Left forelimb (tissue), 1 donor: ENCODE measurements at places on chromosomes 3 and 15.

GRCh38 chr3:72481542-72481941 is 366.7 kb downstream of the SHQ1 start:
- DNase-seq: no peak

DNA sequence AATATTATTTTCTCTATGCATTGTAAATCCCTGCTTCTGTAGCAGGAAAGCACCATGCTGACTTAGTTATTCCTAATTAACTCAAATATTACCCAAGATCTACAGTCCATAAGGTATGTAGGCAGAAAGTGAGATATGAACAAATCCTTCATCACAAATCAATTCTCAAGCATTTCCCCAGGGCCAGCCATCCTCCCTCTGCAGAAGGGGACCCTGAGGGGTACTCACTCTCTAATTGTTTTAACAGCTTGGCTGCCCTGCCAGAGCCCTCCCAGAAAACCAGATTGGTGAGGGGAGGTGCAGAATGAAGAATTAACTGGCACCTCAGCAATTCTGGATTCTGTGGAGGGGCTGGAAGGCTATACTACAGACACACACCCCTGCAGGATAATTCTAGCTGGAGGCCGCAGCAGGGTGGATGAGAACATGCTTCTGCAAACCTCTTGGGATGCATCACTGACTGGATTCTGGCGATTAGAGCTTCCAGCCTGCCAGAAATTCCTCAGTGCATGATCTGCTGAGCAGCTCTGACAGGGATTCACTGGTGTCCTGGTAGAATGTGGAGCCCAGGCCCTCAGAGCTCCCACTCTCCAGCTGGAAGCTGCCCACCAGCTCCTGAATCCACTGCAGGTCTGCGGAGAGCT is 88.6 kb upstream of the HERC1 start:
- DNase-seq: no peak

- no peak for DNase-seq
Measured at GRCh38 chr3:46422617-46423016, 15.6 kb downstream of the CCRL2 start.

- peak; percentile 91 for DNase-seq
Measured at GRCh38 chr3:57164657-57165573, at the start of gene IL17RD. Gene IL17RD (minus strand): TSS chr3:57165353. CDS start chr3:57165286, 67 bp downstream.

GRCh38 chr3:65672871-65673815 is 365.6 kb downstream of the MAGI1 start:
- no peak for DNase-seq

DNA sequence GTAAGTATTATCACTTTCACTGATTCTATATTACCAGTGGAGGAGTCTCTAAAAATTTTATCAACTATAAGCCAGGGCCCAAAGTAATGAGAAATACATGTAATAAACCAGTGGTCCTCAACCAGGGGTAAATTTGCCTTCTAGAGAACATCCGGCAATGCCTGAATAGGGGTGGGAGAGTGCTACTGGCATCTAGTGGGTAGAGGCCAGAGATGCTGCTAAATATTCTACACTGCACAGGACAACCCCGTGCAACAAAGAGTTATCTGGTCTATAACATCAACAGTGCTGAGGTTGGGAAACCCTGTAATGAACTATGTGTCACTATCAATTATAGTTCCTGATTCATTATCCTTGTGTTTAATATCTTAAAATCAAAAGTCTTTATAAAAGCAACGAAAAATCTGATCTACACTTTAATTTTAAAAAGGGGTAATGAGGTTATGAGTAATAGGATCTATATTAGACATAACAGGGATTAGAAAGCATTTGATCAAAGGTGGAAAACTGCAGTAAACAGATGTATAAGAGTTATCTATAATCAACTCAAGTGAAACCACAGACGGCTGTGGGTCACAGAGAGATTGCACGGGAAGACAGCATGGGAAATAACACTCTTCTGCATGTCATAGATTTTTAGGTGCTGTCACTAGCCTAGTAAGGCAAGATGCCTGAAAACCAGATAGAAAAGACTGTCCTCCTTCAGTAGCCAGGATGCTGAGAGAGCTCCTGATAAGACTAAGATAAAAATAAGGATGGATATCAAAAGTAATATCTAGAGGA is 2.0 kb downstream of the LYSMD2 start:
- DNase-seq: no peak

DNA sequence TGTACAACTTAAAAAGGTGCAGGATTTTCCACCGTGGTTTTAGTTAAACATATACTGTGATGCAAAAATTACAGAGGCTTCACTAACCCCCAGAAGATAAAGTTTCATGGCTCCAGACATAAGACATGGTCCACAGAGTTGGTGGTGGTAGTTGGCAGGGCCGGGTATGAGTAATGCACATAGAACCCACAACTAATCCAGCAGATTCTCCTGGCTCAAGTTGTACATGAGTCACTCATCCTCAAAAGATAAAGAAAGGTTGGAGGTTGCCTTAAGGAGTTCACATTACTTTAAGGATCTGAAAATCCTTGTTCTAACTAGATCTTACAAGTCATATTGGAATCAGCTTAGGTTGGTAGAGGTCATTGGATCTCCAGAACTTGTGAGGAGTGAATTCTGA is 98.3 kb upstream of the ZBTB20 start:
- DNase-seq: no peak

DNA sequence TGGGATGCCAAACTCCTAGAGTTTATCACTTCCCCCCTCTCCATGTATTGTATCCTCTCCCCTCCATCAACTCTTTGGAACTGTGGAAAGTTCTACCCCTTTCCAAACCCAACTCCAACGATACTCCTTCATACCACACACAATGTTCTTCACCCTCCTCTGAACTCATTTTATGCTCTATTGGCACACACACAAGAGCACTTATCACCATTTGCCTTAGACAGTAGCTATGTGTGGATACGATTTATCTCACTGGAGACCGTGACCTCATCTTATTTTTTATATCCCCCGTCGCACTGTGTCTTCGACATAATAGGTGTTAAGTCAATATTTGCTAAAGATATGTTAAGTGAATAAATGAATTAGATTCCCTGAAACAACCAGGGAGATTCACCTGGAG is 316.5 kb upstream of the PROK2 start:
- no peak for DNase-seq

DNA sequence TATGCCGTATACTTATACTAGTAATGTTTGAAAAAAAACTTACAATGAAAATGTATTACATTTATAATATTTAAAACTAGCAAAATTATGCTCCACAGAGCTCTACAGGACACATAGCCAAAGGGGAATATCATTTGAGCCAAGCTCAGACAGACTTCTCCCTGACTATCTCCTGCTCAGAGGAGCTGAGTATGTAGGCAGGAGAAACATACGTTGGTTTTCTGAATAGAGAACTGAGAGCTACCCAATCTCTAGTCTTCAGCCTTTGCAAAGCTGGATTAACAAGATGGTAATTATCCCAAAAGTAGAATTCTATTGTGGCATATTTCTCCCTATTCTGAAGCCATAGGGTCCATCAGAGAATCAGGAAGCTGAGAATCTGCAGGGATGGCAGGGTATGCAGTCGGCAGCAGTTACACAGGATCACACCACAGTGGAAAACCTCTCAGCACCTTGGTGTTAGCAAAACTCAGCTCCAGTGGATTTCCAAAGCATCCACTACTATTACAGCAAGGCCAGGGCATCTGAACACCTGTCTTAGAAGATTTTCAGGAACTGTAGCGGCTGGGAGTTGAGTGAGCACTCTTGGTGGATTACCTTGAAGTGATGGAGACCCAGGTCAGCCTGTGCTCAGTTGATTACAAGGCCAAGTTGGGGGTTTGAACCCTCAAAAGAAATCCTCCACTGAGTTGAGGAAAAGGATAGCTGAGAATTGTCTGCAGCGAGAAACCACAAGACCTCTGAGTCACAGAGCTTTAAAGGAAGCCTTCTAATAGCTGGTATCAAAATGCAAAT is 30.1 kb downstream of the GPR15 start:
- DNase-seq: no peak

- no peak for DNase-seq
Measured at GRCh38 chr3:120022729-120023128, 71.5 kb downstream of the GSK3B start.

GRCh38 chr3:193130576-193130975 is 110.4 kb upstream of the PLAAT1 start:
- DNase-seq: no peak

DNA sequence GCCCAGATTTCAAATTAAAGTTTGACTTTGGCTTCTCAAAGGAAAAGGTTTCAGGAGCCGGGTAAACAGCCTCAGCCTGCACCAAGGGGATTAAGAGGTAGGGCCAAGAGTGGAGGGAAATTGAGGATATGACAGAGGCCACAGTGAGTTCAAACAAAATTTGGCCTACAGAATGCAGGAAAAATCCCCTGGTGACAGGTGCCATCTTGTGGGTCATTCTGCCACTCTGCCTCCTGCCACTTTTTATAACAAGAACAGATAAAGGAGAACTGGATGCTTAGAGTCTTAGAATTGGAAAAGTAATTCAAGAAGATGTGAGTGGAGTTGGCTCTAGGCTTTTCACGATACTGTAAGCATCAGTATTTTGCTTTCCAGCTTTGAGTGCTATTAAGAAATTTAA is 253.2 kb downstream of the NR2F2 start:
- no peak for DNase-seq

- DNase-seq: no peak
Measured at GRCh38 chr3:30180310-30181177, 425.9 kb upstream of the TGFBR2 start.

DNA sequence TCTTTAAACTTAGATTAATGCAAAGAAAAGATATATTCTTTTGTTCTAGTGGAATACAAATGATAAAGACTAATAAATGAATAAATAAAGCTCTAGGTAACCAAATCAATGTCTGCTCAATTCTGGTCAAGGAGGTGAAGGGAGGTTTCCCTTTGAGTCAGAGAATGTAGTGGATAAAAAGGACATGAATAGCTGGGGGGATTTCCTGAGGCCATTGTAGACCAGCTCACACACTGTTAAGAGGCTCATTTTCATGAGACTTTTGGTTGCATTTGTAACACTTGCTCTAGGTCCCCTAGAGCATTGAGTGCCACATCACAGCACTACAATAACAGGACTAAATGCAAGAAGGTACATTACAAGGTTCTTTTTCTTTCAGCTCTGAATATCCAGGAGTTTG is 170.7 kb downstream of the TIGIT start:
- DNase-seq: no peak

- no peak for DNase-seq
Measured at GRCh38 chr15:66838671-66839239, 136.7 kb downstream of the SMAD6 start.

GRCh38 chr3:11434017-11434526 is 161.9 kb downstream of the ATG7 start:
- DNase-seq: peak; percentile 73

DNA sequence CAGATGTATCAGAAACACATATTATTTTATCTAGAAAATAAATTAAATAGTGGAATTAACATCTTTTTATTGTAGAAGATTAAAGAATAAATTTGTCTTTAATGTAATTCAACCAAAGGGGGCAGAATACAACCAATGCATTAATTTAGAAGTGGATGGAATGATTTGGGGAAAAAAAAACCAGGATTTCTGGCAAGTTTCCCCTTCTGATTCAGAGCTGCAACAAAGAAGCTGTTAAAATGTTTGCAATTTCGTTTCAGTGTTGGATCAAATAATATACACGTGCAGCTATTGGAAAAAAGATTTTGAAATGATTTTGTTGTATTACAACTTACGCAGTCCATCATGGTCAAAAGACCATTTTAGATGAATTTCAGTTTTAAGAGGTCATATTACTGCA is 71.6 kb upstream of the ZNF280D start:
- no peak for DNase-seq

DNA sequence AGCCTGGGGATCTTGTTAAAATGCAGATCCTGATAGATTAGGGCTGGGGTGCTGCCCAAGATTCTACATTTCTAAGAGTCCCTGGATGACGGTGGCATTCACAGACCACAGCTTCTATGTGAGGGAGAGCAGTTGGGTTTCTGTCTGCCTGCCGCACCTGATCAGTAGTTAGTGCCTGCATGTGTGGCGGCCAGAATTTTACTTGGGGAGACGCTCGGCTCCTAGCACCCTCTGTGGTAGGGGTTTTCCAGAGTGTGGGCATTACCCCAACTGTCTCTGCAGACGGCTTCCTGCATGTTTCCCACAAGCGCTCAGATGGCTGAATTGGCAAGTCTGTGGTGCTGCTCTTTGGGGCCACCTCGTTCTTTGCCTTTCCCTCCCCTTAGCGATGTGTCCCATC is 8.3 kb downstream of the GHRL start:
- DNase-seq: no peak

DNA sequence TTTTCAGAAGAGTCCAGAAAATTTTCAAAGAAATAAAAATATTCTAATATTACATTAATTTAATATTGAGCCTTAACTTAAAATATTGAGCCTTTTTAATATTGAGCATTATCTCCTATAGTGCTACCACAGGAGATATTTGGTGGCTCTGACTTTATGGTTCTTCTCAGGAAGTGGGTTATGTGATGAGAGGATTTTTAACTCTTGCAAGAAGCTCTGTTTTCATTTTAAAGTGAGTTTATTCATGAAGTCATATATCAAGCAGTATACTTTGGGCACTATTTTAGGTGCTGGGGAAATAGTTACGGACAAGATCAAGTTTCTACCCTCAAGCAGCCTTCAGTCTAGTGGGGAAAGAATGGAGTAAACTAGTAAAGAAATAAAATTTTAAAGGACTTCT is 13.4 kb upstream of the MBNL1 start:
- no peak for DNase-seq

GRCh38 chr3:177646749-177647148 is 449.5 kb upstream of the TBL1XR1 start:
- no peak for DNase-seq

- peak; percentile 92 for DNase-seq
Measured at GRCh38 chr15:55993111-55993803, at the start of gene NEDD4. Gene NEDD4 (minus strand): TSS chr15:55993612. CDS start chr15:55993555, 57 bp downstream.

- no peak for DNase-seq
Measured at GRCh38 chr15:98668566-98669308, 20.4 kb downstream of the IGF1R start.

DNA sequence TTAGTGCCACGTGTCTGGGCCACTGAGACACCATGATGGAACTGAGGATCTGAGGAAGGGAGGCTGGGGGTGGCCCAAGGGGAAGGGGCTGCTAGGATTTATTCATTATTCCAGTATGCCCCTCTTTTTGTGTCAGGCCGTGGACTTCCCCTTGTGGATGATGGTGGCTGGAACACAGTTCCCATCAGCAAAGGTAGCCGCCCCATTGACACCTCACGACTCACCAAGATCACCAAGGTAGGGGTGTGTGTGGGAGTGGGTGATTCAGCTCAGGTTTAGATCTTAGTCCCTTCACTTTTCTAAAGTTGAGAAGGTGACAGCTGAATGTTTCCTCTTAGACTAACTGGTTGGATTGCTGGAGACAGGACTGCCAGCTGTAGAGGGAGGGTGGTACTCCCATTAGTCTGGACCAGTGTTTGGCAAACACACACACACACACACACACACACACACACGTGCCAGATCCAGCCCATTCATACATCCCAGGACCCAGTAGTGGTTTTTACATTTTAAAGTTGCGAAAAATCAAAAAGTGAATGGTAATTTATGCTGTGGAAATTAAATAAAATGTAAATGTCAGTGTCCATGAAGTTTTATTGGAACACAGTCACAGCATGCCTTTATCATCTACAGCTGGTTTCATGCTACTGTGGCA is 11.4 kb downstream of the EIF4G1 start:
- no peak for DNase-seq
